ENCODE measurements at places on chromosomes 12 and 14. TPM values are rescaled to one million over a fixed set of nuclear protein-coding genes. Genes with fewer than 3 reads are reported as not detected.

DNA sequence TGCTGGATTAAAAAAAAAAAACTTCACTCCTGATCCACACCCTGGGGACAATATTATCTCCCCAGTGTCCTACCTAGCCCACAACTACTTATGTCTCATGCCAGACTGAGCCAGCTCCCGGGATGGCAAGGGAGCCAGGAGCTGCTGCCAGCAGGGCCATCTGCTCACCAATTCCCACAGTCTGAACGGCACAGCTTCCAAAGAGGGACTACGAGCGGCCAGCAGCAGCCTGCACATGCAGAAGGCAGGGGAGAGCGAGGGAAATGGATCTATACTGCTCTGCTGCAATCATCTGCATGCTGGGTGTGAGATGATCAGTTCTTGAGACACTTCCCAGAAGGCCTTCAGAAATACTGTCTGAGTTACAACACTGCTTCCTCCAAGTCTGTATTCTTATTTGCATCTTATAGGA is 11.1 kb downstream of the SSH1 start:
- peaks cover 29% of the 10 kb centered on the region for H3K36me3 ChIP-seq
- no peak overlapping the region for H3K27ac ChIP-seq
- H3K4me1 ChIP-seq: peaks cover 2% of the 10 kb centered on the region
- no peak for DNase-seq
- H3K27me3 ChIP-seq: no peaks in the 10 kb centered on the region

- no peak overlapping the region for H3K4me3 ChIP-seq
- DNase-seq: peak; percentile 53
- no peaks in the 10 kb centered on the region for H3K27me3 ChIP-seq
- peaks cover 30% of the 10 kb centered on the region for H3K4me1 ChIP-seq
- peaks cover 34% of the 10 kb centered on the region for H3K36me3 ChIP-seq
- no peak overlapping the region for H3K27ac ChIP-seq
These were observed 3.7 kb downstream of the UNC119B start for GRCh38 chr12:120713861-120714482.

GRCh38 chr12:94603434-94604365 is 46.7 kb downstream of the TMCC3 start:
- H3K4me1 ChIP-seq: no peaks in the 10 kb centered on the region
- H3K27me3 ChIP-seq: no peaks in the 10 kb centered on the region
- DNase-seq: peak; percentile 49
- H3K4me3 ChIP-seq: no peak overlapping the region

GRCh38 chr14:50892255-50892654 is 20.4 kb downstream of the ABHD12B start:
- H3K4me1 ChIP-seq: no peaks in the 10 kb centered on the region
- H3K27ac ChIP-seq: no peak overlapping the region
- H3K4me3 ChIP-seq: no peak overlapping the region
- DNase-seq: no peak
- no peaks in the 10 kb centered on the region for H3K27me3 ChIP-seq
- H3K36me3 ChIP-seq: no peaks in the 10 kb centered on the region

DNA sequence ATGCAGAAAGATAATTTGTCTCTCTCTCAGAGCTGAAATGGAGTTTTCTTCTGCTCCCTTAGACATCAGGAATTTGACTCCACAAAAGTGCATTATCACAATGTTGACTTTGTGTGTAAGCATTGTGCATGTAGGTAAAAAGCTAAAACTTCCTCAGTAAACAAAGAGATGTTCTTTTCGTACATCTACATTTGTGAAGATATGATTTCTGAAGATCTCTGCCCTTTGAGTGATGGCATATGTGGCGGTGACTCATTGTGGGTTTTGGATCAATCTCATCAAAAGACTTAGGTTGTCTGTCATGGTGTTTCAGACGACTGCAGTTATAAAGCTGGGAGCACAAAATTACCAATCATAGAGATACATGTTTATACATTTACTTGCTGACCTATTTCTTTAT is 411.4 kb upstream of the LMO3 start:
- no peaks in the 10 kb centered on the region for H3K27me3 ChIP-seq
- no peaks in the 10 kb centered on the region for H3K36me3 ChIP-seq
- H3K4me3 ChIP-seq: no peak overlapping the region
- H3K4me1 ChIP-seq: no peaks in the 10 kb centered on the region

GRCh38 chr12:114894076-114894475 is 210.1 kb upstream of the TBX3 start:
- H3K27me3 ChIP-seq: no peaks in the 10 kb centered on the region
- no peaks in the 10 kb centered on the region for H3K4me1 ChIP-seq
- no peak for DNase-seq
- H3K27ac ChIP-seq: no peak overlapping the region
- H3K4me3 ChIP-seq: no peak overlapping the region

DNA sequence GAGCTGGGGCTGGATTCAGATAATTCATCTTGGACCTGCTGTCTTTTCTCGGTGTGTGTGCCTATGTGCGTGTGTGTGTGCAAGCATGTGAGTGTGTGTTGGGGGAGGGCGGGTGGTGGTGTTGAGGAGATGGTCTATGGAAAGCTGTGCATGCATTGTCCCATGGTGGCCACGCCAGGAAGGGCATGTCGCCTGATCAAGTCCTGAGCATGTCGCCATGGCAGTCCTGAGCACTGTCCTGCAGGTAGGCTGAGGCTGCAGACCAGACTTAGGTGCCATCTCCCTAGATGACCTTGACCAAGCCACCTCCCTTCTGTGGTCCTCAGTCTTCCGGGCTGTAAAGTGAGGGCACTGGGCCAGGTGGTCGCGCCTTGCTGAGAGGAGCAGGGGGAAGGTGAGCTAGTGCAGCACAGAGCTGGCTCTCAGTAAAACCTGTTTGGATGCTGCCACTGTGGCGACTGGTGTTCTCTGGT is 81.4 kb downstream of the PAPOLA start:
- H3K27me3 ChIP-seq: peaks cover 15% of the 10 kb centered on the region
- H3K4me1 ChIP-seq: peaks cover 4% of the 10 kb centered on the region

- no peak overlapping the region for H3K4me3 ChIP-seq
- H3K27me3 ChIP-seq: peaks cover 2% of the 10 kb centered on the region
- no peak overlapping the region for H3K27ac ChIP-seq
- no peaks in the 10 kb centered on the region for H3K36me3 ChIP-seq
These were observed 453.7 kb downstream of the VRK1 start for GRCh38 chr14:97250931-97251330.

DNA sequence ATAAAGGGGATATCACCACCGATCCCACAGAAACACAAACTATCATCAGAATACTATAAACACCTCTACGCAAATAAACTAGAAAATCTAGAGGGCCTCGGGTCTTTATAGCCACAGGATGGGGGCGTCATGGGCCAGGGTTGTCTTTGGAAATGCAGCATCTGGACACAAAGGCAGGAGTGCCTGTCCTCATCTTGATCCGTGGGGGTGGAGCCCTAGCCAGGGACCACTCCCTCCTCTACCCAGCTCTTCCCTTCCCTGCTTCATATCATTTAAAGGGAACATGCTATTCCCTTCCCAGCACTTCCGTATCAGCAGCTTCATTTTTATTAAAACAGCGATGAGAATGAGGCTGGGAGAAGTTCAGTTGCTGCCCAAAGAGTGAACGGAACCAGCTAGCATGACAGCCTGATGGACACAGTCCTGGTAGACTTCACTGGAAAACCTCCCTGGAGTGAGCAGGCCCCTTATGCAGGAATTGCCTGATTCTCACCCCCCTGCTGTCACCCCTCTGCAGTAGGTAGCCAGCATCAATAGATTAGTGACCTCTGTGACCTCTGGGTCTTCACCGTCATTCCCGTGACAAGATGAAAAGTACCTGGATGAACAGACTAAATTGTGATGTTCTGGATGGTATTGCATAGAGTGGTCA is 251.4 kb upstream of the RGS6 start:
- no peak overlapping the region for H3K4me3 ChIP-seq
- H3K27me3 ChIP-seq: no peaks in the 10 kb centered on the region
- no peaks in the 10 kb centered on the region for H3K4me1 ChIP-seq

The ADCK1 gene
- 8.7 TPM for total RNA-seq

Measured in CD4-positive, alpha-beta T cell (primary cell).